ENCODE measurements at places on chromosomes 12 and 14.

DNA sequence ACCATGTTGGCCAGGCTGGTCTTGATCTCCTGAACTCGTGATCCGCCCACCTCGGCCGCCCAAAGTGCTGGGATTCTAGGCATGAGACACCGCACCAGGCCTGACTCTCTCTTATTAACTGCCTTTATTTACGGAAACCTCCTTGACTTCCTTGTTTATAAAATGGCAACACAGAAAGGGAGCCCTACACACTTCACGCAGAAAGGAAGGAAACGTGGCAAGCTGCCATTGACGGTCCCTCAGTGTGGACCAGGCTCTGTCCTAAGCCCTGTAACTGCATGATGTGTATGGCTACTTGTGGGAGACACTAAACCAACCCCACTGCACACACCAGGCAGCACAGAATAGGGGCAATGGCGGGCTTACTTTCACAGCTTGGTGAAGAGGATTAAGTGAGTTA lies 11.7 kb downstream of the CINP start:
- peak; percentile 18 for DNase-seq

DNA sequence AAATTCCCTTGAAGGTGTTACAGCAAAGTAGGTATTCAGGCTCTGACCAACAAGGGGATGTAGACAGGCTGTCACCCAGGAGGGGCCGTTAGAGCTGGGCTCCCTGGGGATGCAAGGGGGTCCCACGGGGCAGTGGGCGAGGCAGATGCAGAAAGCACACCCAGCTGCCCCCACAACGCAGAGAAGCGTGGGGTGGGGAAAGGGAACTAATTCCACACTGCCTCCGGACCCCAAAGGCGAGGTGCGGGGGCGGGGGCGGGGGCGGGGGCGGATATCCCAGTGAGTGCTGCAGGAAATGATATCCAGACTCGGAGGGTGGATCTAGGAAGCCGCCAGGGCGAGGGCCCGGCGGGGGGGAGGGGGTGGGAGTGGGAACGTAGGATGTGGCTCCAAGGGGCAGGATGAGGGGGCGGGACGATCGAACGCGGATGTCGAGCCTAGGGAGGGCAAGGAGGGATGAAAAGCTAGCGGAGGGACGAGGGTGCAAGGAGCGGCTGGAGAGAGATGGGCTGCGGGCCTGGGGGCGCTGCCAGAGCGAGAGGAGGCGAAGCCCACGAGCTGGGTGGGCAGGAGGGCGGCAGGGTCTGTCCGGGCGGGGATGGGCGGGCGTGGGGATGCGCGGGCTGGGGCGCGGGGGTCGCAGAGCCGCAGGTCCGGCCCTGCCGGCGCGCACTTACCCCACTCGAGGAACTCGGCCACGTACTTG lies 874 bp downstream of the CDC42BPB start:
- peak; percentile 69 for DNase-seq

DNA sequence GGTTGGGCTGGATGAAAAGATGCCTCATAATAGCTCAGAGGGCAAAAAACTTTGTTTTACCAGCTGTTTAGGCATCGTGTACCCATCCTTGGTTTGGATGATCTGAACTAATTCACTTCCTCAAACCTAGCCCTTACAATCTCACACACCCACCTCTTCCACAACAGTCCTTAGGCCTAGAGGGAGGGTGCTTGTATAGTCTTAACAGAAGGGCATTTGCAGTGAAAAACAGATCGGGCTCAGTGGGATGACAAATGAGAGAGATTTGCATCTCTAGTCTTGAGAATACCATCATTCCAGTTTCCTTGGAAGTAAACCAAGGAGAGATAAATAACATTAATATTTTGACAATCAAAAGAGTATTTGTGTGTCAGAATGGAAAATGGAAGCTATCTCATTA lies 11.0 kb downstream of the SLCO1A2 start:
- DNase-seq: no peak

DNA sequence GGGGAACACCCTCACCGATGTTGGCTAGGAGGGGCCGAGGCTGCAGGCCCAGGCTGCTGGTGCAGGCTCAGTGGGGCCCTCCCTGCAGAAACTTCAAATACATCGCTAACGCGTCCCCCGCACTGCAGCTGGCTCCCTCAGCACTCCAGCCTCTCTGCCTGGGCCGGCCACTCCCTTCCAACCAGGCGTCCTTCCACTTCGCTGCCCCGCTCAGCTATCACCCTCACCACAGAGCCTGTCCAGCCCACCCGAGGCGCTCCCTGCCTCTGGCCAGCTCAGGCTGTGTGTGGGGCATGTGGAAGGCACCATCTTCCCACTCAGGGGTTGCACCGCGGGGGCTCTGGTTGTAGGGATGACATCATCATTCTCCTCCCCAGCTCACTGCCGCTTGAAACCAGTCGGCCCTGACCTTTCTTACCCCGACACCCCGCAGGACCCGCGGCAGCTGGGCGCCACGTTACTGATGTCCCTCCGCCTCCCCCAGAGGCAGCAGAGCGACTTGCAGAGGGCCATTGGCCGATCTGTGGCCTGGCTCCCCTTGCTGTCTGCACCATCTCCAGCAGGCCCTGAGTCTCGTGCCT lies 199.9 kb upstream of the RTL1 start:
- no peak for DNase-seq

DNA sequence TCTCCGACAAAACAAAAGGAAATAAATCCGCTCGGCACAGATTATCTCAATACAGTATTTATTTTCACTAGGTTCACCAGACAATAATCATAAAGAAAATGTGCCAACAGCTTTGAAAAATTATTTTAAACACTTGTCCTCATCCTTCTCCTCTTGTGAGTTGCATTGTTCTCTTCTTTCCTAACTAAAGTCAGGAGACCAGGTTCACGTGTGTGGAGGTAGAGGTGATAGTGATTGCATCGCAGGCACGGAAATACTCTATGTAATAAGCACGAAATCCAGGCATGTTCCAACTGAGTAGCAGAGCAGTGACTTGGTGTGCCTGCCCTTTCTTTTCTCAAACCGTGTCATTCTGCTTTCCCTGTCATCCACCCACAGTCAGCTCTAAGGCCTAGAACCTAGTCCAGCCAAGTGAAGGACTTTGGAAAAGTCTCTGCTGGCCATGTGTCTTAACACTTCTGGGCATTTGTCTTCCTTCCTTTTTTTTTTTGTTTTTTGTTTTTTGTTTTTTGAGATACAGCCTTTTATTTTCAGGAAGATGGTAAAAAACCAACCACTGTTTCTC lies 939 bp upstream of the SEL1L start:
- no peak for DNase-seq

DNA sequence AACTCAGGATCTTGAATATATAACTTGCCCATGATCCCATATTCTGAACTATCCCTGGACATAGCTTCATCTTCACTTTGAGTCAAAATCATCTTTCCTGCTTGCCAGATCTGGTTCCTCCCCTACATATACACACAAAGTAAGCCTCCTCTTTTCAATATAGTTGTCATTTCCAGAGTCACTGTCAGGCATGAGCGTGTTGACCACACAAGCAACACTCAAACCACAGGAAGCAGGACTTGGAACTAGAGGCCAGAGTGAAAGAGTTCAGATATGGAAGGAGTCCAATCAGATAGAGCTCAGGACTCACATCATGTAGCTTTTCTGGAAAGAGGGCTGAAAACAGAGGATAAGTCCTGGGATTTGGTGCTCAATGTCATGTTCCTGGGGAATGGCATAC lies 1140.6 kb downstream of the BCL11B start:
- DNase-seq: no peak

GRCh38 chr14:61609191-61609843 lies 86.0 kb upstream of the HIF1A start:
- no peak for DNase-seq

DNA sequence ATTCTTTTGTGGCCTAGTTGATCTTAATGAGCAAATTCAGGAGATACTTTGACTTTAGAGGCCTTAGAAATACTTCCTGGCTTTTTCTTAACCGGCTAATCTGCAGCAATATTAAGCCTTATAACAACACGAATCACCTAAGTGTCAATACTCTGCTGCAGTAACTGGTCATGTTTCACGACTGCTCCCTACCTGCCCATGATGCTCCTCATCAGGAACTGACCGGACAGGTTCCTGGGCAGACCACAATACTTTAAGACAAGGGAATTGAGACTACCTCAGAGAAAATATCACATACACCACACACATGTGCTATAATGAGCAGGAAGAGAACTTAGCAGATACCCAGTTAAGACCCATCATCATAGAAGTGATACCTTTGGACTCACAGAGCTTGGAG lies 211.9 kb upstream of the BMP4 start:
- no peak for DNase-seq

DNA sequence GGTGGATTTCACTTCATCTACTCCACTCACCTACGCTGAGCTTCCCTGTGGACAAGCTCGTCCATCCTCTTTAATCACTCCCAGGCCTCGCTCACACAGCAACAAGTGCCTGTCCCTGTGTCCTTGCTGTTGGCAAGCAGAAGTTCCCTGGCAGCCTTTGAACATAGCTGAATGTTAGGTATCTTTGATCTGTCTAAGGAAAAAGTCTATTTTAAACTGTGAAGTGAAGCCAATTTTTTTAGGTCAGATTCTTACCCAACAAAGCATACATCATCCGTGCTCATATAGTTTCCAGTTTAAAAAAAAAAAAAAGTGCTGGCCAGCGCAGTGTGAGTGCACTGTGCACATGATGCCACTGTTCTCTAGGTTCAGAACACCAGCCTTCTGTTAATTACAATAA lies 36.3 kb downstream of the PPP2R5C start:
- DNase-seq: no peak

- no peak for DNase-seq
Measured at GRCh38 chr12:79250960-79251755, 386.6 kb downstream of the SYT1 start.

GRCh38 chr14:92888896-92889295 lies 34.1 kb upstream of the CHGA start:
- DNase-seq: no peak

DNA sequence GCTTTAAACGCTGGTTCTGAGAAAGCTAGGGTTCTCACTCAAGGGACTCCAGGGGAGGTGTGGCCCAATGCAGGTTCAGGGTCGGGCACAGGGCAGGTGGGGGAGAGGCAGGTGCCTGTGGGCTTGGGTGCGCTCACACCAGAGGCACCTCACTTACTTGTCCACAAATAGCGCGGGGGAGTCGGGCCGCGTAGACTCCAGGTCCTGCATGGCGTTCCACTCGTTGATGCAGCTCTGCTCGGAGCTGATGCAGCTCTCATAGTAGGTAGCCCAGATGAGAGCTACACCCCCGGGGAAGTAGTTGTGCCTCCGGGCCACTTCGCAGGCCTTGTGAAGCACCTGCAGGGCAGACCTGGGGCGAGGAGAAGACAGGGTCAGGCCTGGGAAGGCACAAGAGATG lies 49.9 kb downstream of the SSH1 start:
- DNase-seq: no peak

DNA sequence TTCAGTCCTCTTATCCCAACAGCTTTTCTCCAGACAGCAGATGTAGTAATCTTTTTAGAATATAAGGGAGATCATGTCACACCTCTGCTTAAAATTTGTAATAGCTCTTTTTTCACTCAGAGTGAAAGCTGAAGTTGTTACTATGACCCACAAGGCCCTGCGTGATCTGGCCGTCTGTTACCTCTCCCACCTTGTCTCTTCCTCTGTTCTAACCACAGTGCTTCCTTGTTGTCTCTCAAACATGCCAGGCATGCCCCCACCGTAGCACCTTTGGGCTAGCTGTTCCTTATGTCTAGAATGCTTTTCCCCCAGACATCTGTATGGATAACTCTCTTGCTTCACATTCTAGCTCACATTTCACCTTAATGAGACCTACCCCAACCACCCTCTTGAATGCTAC lies 6.5 kb downstream of the NECAP1 start:
- DNase-seq: no peak

DNA sequence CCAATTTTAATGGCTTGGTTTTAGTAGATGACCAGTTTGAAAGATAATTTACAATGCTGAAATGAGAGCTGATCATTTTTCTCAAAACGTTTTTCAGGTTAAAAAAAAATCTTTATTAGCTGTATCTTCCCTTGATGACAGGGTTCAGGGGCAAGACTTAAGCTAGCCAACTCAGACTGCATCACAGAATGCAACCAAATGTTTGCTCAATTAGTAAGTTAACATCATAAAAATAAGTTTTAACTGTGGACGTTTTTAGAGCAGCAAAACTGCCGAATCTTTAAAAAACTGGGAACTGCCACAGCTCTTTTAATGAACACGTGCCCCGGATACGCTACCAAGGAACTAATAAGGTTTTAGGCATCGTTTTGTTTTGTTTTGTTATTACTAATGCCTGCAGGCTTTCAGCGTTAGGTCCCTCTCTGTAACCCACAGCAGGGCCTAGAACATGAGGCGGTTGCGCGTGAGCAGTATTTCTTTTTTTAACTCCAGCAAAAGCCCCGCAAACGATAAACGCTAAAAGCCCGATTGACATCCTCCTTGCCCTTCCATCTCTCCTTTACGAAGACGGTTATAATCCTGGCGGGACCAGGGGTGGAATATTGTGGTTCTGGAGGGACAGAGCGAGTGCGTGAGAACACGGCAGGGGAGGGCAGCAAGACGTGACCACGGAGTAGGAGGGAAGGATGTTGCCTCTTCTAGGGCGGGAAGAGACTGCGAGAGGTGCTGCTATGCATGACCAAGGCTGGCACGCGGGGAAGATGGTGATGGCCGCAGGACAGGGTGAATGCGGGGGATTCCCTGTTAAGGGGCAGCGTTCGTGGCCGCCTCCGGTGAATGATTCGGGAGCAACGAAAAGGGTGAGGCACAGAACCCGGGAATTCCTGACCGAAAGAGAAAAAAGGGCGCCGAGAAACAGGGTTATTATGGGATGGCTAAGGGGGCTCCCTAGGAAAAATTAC lies 652 bp downstream of the SUPT16H start:
- DNase-seq: peak; percentile 18

DNA sequence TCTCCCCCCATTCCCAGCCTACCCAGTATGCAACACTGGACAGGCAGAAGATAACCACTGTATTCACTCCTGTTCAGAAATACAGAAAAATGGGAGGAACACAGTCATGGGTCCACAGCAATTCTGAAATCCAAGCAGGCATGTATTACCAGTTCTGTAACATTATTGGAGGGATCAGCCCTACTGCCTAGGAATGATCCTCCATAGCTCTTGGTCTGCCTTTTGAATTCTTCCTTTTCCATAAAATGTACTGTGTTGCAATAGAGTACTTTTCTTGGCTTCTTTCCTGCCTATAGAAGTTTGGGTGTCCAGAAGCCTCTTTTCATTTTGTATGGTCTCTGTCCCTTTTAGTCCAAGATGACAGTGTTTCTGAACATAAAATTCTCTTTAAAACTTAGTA lies 46.5 kb downstream of the SPATS2 start:
- DNase-seq: no peak
